ENCODE measurements at places on chromosomes 4 and X.

DNA sequence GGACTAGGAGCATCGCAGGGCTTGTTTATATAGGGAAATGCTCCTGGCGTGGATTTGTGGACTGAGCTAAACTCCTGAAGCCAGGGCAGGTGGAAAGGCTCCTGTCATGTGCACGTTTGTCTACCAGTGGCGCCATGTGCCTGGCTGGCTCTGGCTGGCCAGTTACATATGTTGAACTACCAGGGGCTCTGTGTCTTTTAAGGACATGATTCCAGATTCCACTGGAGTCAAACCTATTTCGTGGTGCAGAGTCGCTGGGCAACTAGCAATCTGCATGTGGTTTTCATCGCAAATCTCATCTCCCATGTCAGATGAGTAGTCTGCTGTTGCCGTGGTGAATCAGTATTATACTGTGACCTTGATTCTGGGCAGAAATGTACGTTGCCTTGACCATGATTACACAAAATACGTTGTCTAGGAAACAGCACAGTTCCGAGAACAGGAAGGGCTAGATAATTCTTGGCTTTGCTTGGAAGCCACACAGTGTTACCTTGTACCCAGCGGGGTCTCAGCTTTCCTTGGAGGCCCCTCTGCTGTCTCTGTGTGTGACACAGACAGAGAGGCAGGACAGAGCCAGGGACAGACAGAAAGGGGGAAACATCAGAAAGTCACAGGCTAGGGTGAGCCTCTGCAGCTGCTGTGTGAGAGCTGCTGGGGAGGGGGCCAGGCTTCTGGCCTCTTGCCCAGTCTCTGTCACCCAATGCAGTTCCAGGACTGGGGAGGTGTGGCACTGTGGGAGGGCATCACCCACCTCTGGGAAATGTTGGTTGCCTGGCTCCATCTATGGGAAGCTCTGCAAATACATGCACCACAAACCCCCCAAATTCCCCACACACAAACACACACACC, 19.2 kb downstream of the PNMA6E start:
- DNase-seq: peak; percentile 23

GRCh38 chr4:80586716-80587115, 251.2 kb downstream of the CFAP299 start:
- no peak for DNase-seq

GRCh38 chr4:183147196-183147595, 48.1 kb downstream of the WWC2 start:
- DNase-seq: no peak

DNA sequence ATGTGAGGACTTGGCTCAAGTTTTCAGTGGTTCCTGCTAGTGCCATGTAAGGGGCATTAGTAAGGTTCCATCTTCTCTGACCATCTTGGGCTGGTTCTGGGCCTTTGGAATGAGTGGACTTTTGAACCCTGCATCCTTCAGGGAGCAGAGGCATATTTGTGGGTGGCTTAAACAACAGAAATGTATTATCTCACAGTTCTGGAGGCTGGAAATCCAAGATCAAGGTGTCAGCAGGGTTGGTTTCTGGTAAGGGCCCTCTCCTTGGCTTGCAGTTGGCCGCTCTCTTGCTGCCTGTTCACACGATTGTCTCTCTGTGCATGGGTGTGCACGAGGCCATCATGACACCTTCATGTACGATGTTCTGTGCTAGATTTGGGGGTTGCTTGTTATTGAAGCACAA, 21.3 kb downstream of the CCKAR start:
- DNase-seq: no peak

- DNase-seq: no peak
Measured at GRCh38 chrX:20254712-20255299, 11.9 kb downstream of the RPS6KA3 start.

GRCh38 chrX:134948333-134949241, 42.2 kb upstream of the SMIM10 start:
- no peak for DNase-seq

DNA sequence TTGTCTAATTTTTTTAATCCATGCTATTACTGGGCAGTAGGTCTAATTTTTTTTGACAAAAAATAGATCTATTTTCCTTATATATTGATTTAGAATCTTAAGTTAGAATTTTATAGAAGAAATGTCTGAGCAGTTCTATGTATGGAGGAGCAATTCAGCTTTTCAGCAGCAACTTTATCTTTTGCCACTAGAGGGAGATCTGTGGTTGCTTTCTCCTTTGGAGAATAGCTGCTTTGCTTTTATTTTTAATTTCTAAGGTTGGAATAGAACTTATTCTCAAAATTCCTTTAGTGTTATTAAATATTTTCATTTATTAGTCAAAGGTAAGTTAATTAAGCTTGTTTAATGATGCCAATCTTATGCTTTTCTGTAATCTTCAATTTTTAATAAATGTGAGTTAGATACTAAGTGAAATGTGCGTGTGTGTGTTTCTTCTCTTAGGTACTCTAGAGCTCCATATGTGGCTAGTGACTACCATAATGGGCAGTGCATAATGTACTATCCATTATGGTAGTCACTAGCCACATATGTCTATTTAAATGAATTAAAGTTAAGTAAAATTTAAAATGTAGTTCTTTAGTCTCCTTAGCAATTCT, 29.3 kb downstream of the FAM199X start:
- DNase-seq: peak; percentile 38

DNA sequence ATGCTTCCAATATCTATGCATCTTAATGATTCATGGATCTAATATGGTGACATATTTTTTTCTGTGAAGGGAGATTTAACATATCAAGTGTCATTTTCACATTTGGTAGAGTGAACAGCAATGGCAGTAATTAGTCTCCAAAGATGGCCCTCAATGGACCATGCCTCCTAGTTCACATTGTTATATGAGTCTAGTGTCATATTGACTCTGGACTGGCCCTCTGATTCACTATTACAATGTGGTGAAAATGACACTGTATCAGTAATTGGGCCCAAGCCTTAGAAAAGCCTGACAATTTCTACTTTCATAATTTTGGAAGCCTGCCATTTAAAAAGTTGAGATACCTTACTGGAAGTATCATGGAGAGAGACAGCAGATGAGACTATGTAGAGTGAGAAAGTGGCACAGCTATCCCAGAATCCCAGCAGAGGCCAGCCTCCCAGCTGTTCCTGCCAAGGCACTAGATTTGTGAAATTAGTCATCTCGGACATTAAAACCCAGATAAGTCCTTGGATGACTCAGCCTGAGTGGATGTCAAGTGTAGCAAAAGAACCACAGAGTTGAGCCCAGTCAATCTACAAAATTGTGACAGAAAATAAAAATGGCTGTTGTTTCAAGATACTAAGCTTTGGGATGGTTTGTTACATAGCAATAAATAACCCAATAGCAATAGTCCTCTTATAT, 68.4 kb downstream of the ARHGEF38 start:
- no peak for DNase-seq

GRCh38 chr4:93237521-93237920, 591.0 kb upstream of the ATOH1 start:
- DNase-seq: no peak

Data from CD4-positive, alpha-beta T cell treated with Interleukin-21 for 1 hour (primary cell).